Muscle of leg (tissue), 16 donors: ENCODE measurements at places on chromosomes 7 and 10. TPM values are rescaled to one million over a fixed set of nuclear protein-coding genes. Genes with fewer than 3 reads are reported as not detected.
A peak's percentile ranks its signal among the peaks of the same experiment; 100 is the strongest.

Gene HOXA2
- total RNA-seq, result 0.71 TPM

Gene ENTPD1
- 14.9 TPM for total RNA-seq

DNA sequence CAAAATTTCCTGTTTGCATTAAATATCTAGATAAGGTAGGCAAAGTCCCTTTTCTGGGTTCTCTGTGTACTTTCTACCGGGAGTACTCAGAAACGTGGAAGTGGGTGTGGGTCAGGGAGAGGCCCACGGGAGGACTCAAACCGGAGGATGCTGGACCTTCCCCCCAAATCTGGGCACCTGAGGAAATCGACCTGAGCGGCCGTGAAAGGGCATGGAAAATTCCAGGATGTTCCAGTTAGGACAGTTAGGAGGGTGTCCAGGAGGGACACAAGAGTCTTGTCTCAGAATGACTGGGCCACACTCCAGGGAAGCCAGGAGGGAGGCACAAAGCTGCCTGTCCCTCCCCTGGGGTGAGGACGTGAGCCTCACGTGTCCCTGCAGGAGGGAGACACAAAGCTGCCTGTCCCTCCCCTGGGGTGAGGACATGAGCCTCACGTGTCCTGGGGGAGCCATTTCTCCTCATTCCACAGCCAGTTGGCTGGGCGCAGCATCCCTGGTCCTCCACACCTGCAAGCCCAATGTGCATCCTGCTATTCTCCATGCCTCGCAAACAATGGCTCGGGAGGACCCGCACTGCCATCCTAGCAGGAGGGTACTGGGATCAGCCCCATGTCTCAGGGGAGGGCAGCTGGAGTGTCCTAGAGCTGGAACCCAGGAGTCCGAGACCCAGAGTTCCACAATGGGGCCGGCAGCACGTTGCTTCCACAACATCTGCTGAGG lies 190.5 kb upstream of the PPP2R2D start:
- no peak overlapping the region for H3K4me3 ChIP-seq
- peaks cover 26% of the 10 kb centered on the region for H3K4me1 ChIP-seq
- no peak overlapping the region for H3K27ac ChIP-seq
- no peaks in the 10 kb centered on the region for H3K27me3 ChIP-seq
- H3K36me3 ChIP-seq, result no peaks in the 10 kb centered on the region
- DNase-seq, result no peak

Gene SFTPA1
- not detected for total RNA-seq

GRCh38 chr10:38600146-38600545 lies 506.0 kb downstream of the ZNF37A start:
- no peaks in the 10 kb centered on the region for H3K27me3 ChIP-seq
- H3K36me3 ChIP-seq, result no peaks in the 10 kb centered on the region
- no peaks in the 10 kb centered on the region for H3K4me1 ChIP-seq
- H3K4me3 ChIP-seq, result no peak overlapping the region
- DNase-seq, result no peak
- H3K27ac ChIP-seq, result no peak overlapping the region

DNA sequence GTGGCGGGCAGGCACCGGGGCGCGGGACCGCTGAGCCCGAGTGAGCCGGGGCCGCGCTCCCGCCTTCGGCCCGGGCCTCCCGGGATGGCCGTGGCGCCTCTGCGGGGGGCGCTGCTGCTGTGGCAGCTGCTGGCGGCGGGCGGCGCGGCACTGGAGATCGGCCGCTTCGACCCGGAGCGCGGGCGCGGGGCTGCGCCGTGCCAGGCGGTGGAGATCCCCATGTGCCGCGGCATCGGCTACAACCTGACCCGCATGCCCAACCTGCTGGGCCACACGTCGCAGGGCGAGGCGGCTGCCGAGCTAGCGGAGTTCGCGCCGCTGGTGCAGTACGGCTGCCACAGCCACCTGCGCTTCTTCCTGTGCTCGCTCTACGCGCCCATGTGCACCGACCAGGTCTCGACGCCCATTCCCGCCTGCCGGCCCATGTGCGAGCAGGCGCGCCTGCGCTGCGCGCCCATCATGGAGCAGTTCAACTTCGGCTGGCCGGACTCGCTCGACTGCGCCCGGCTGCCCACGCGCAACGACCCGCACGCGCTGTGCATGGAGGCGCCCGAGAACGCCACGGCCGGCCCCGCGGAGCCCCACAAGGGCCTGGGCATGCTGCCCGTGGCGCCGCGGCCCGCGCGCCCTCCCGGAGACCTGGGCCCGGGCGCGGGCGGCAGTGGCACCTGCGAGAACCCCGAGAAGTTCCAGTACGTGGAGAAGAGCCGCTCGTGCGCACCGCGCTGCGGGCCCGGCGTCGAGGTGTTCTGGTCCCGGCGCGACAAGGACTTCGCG lies 534 bp downstream of the FZD9 start:
- H3K27me3 ChIP-seq, result peaks cover 27% of the 10 kb centered on the region
- peaks cover 5% of the 10 kb centered on the region for H3K36me3 ChIP-seq

DNA sequence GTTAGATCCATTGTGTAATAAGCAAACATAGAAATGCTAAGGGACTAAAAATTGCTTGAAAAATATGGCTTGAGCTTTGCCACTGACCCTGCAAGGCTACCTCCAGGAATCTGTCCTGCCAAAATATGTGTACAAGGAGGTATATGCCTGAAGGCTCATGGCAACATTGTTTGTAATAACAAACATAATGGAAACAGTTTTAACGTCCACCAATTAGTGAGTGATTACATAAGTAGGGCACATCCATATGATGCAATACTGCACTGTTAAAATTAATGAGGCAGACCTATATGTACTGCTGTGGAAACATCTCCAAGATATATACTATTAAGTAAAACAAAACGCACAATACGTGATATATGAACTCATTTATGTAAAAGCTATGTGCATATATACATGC lies 13.1 kb upstream of the GOT1 start:
- H3K4me1 ChIP-seq, result no peaks in the 10 kb centered on the region
- peaks cover 3% of the 10 kb centered on the region for H3K36me3 ChIP-seq
- H3K4me3 ChIP-seq, result no peak overlapping the region
- H3K27me3 ChIP-seq, result peaks cover 10% of the 10 kb centered on the region

DNA sequence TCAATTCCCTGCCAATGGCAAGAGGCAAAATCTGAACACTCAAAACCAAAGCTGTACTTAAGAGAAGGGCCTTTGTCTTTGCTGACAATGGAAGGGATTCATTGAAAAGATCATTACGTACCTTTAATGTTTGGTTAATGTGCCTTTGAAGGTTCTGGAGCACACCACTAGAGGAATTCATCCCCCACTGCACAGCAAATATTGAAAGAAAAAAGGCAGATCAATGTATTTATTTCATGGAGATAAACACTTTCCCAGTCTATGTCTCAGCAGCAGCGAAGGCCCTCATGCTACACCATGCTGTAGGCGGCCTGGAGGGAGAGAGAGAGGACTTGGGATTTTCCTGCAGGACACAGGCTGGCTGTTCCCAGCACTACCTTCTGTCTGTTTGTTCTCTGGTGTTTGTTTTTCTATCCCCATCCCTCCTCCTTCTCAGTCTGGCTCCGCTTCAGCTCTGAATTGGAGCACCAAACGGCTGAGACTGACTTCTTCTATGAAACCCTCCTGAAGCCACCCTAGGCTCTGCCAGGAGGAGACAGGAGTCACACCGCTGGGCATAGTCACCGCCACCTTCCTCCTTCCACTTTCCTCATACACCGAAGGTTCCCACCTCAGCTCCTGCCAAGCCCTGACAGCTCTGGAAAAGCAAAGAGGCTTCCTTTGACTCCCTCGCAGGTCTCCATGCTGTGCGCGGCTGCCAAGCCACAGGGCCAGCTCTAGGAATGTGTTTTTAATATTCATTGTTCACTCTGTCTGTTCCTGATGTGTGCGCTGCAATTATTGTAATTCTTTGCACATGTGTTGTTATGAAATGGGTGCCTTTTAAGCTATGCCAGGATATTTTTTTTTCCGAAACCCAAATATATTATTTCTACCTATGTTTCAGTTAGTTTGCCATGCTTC lies 301.5 kb downstream of the FZD1 start:
- no peaks in the 10 kb centered on the region for H3K36me3 ChIP-seq
- peak; percentile 59 for DNase-seq
- peaks cover 9% of the 10 kb centered on the region for H3K4me1 ChIP-seq
- H3K27ac ChIP-seq, result no peak overlapping the region

DNA sequence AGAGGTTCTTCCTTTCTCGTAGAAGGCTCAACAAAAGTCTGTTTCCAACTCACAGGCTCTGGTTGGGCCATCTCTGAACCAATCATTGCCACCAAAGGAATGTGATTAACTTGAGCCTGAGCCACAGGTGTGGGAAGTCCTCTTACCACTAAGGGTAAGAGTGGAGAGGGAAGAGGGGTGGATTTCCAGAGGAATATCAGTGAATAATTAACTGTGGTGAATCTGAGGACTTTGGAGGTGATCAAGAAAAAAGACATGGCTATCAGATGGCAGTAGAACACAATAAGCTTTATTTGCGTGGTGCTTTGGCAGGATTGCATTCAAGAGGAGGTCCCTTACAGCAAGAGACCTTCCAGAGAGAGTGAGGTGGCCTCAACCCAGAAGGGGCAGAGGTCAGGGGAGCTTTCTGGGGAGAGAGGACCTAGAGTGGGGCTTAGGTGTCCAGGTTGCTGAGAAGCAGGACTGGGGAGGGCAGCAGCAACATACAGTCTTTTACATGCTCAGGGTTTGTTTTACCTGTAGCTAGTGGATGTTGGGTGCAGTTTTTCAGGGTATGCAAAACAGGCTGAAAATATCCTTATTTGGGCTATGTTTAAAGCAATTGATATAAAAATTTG lies 61.4 kb downstream of the BBS9 start:
- H3K4me3 ChIP-seq, result no peak overlapping the region
- H3K36me3 ChIP-seq, result no peaks in the 10 kb centered on the region
- H3K27ac ChIP-seq, result no peak overlapping the region
- no peak for DNase-seq

DNA sequence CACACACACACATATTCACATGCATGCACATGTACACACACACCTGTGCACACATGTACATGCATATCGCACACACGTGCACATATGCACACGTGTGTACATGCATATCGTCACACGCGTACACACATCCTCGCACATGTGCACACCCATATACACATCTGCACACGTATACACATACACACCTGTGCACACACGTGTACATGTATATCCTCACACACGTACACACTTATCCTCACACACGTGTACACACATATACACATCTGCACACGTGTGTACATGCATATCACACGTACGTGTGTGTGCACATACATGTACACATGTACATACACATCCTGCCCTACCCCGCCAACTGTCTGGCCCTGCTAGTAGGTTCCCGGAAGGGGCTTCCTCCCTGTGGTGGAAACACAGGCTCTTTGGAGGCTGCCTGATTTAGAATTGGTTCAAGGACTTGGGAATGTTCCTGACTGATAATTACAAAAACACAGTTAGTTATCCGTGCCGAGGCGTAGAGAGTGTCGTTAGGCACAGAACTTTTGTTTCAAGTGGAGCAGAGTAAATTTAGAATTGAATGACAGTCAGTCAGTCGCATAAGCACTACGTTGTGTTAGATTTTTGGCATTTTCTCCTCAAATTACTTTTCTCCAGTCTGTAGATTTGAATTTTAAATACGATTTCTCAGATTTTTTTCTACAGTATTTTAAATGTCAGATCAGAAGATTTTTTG lies 18.5 kb upstream of the PRKAR1B start:
- peaks cover 14% of the 10 kb centered on the region for H3K4me1 ChIP-seq
- H3K27me3 ChIP-seq, result no peaks in the 10 kb centered on the region
- H3K4me3 ChIP-seq, result no peak overlapping the region
- H3K36me3 ChIP-seq, result peaks cover 46% of the 10 kb centered on the region
- H3K27ac ChIP-seq, result no peak overlapping the region

DNA sequence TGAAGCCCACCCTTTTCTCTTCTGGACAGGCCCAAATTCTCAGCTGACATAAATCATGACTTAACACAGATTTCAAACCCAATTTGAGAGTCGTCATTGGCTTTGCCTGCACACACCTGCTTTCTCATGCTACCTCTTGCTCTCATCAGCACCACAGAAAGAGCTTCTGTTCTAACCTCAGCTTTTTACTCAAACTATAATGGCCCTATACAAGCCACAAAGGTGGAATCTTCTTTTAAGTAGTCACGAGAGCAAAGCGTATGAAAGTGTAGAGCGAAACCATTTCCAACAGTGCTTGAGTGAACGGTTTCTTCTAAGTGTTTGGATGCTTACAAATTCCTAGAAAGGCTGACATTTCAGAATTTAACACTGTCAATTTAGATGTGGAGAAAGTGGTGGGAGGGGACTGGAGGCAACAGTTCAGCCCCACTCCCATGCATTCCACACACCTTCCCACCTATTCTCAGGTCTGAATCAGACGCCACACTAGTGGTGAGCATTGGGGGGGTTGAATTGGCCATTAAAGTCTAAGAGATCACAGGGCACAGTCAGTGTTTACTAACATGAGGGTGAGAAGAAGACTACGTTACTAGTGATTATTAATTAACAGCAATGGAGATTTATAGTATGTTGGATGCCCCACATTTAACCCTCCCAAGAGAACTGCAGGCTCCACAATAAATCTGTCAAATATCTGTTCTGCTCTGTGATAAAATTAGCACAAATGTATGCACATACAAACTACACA lies 114.0 kb downstream of the PRKCQ start:
- DNase-seq, result no peak
- H3K27ac ChIP-seq, result no peak overlapping the region
- H3K27me3 ChIP-seq, result no peaks in the 10 kb centered on the region

GRCh38 chr10:71985542-71986250 lies 21.5 kb downstream of the CHST3 start:
- H3K27ac ChIP-seq, result peak overlapping the region; percentile 88
- peak; percentile 86 for DNase-seq
- peaks cover 2% of the 10 kb centered on the region for H3K36me3 ChIP-seq
- peaks cover 65% of the 10 kb centered on the region for H3K4me1 ChIP-seq
- H3K27me3 ChIP-seq, result no peaks in the 10 kb centered on the region

GRCh38 chr10:63547628-63548360 lies 26.6 kb downstream of the REEP3 start:
- H3K4me3 ChIP-seq, result no peak overlapping the region
- H3K36me3 ChIP-seq, result no peaks in the 10 kb centered on the region
- H3K4me1 ChIP-seq, result no peaks in the 10 kb centered on the region
- H3K27me3 ChIP-seq, result no peaks in the 10 kb centered on the region

- no peaks in the 10 kb centered on the region for H3K36me3 ChIP-seq
- no peak overlapping the region for H3K27ac ChIP-seq
- H3K4me1 ChIP-seq, result no peaks in the 10 kb centered on the region
- no peak for DNase-seq
- no peaks in the 10 kb centered on the region for H3K27me3 ChIP-seq
Measured at GRCh38 chr10:53256623-53257022, 484.0 kb upstream of the MBL2 start.

DNA sequence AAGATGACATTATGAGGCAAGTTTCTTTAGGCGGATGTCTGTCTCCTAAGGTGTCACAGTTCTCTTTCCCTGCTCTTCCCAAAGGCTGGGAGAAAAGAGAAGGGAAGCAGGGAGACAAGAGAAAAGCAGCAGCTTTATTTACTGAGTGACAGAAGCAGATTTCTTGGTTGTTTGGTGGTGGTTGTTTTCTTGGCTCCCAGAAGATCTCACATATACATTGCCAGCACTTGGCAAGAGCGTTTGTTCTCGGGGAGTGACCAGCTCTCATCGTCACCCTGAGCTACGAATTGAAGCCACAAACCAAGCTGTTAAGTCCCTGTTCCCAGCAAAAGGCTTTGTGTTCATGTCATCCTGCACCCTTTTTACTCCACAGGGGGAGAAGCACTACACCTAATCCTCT lies 11.4 kb downstream of the CDHR3 start:
- H3K27ac ChIP-seq, result no peak overlapping the region
- H3K4me1 ChIP-seq, result peaks cover 27% of the 10 kb centered on the region
- DNase-seq, result peak; percentile 61
- H3K36me3 ChIP-seq, result no peaks in the 10 kb centered on the region
